Left ventricle myocardium inferior (tissue), 1 donor: ENCODE measurements at places on chromosomes 4 and X. TPM values are rescaled to one million over a fixed set of nuclear protein-coding genes. Genes with fewer than 3 reads are reported as not detected.

- DNase-seq, result no peak
Measured at GRCh38 chrX:5976332-5976731, 252.3 kb downstream of the NLGN4X start.

DNA sequence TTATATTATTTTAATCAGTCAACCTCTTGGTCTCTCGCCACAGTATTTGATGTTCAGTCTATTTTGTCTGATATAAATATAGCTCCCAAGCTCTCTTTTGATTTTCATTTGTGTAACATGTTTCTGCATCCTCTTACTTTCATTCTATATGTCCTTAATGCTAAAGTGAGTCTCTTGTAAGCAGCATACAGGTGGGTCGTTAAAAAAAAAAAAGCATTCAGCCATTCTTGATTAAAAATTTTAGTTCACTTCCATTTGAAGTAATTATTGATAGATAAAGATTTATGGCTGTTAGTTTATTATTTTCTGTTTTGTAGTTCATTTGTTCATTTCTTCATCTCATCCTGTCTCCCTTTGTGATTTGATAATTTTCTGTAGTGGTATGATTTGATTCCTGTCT, 229.1 kb downstream of the GUCY2F start:
- no peak for DNase-seq

Gene ASB12
- total RNA-seq, result 4.3 TPM

Gene STK32B
- total RNA-seq, result 0.55 TPM

Gene SLC6A14
- total RNA-seq, result not detected

DNA sequence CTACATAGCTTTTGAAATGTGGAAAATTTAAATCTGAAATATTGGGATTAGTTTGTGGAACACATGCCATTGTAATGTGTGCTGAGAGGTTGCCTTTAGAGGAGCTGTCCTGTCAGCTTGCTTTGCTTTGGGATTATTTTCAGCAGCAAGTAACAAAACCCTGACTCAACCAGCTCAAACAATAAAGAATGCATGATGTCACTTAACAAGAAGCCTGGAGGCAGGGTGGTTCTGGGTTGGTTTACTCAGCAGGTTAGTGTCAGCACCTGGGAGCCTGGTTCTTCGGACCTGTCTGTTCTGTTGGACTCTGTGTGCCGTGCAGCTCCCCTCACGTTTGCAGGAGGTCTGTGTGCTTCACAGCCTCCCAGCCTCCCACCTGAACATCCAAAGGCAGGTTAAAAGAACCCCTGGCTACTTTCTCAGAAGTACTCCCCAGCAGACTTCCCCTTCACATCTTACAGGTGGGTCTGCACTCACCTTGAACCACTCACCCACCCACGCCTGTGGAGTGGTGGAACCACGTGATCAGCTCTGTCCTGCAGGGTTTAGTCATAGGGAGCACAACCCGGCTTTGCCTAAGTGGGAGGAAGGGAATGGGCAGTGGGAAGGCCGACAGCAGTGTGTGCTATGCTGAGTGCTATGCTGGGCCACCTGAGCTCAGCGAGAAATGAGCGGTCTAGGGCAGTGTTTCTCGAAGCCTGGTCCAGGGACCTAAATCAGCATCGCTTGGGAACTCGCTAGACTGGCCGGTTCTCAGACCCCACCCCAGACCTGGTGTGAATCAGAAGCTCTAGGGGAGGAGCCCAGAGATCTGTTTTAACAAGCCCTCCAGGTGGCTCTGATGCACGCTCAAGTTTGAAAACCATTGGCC, 20.4 kb downstream of the TMEM131L start:
- no peak for DNase-seq

Gene AGA
- 6.4 TPM for total RNA-seq

Gene NALF2
- 26.1 TPM for total RNA-seq

DNA sequence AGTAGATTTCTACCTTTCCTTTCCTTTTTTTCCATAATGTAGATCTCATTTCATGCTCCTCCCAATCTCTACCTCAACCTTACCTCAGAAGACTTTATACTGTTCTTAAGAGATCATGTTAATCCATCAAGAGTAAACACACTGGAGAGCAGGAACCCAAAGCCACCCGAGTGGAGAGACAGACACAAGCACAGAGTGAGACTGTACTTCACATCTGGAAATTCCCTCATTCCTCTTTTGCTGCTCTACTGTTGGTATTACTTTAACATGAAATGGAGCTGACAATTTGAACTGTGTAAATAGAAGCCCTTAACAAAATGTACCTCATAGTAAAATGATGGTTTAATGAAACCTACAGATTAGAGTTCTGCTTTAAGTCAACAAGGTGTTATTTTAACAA, 105.7 kb upstream of the RASGEF1B start:
- no peak for DNase-seq
